ENCODE measurements at places on chromosomes 13 and 19.

GRCh38 chr19:41799444-41800000 is 3.1 kb downstream of the CEACAM3 start:
- DNase-seq: no peak

DNA sequence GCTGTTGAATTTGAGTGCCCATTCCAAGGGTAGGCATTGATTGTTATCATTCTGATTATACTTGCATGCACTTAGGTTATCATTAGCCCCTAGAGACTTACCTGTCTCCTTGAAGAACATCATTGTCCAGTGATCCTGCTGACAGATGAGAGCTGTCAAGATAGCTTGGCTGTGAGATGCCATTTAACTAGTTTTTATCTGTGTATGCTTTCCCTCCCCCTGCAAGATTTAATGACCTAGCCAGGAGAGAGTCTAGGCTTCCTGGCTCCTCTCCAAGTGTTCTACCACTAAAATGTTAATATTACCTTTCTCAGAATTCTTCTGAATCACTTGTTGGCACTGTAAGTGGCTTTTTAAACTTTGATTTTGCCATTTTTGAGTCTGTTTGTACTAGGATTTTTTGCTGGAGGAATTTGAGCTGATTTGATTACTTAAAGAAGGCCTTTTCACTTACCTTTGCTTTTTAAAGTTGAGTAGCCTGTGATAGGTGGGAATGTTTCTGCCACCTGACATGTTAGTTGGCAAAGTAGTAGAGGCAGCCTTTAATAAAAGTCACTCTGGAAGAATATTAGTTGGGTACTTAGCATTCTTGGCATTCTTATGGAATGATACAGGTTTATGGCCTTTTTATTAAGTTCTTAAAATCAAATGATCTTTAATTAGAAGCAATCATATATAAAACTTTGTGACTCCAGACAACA is 41.1 kb downstream of the ARHGAP35 start:
- no peak for DNase-seq

GRCh38 chr19:33403221-33403972 is 29.9 kb downstream of the CEBPG start:
- no peak for DNase-seq

DNA sequence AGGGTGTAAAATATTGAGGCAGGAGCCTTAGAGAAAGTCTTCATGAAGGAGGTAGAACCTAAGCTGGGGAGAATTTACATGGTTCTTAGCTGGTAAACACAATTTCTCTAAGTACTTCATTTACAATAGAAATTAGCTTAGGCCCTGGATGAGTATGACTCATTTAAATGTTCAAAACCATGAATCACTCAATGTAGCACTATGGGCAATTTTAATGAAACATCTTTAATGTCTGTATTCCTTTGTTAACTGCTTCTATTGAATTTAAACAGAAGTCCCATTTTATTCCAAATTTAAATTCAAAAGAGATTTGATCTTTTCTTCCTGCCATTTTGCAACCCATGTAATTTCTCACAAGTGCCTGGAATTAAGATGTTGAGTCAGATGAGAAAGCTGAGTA is 252.1 kb downstream of the RFC3 start:
- DNase-seq: no peak

DNA sequence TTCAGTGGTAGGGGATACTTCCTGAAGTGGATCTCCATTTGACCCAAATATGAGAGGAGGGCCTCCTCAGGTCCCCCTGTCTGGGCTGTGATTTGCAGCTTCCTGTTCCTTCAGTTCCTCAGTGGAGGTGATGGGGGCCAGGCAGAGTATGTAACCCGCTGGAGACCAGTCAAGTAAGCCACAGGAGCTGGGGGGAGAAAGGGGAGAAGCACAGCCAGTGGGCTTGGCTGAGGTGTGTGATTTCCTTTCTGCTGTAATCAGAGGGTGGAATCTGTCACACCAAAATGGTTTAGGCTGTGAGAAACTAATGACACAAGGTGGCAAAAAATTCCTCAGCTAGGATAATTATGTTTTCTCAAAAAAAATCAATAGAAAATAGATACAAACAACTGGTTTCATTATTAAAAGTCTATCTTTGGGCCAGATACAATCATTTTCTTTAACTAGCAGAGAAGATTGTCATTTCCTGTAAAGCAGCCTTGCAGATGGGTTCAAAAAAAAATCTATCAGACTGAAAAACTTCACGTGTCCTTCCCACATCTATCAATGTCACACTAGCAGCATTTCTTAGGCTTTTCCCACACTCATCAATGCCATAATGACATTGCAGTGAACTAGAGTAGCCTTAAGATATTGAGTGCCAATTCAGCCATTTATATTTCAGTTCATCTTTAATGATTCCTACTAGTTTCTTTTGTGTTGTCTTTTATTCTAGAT is 1660.3 kb downstream of the EFNB2 start:
- no peak for DNase-seq

DNA sequence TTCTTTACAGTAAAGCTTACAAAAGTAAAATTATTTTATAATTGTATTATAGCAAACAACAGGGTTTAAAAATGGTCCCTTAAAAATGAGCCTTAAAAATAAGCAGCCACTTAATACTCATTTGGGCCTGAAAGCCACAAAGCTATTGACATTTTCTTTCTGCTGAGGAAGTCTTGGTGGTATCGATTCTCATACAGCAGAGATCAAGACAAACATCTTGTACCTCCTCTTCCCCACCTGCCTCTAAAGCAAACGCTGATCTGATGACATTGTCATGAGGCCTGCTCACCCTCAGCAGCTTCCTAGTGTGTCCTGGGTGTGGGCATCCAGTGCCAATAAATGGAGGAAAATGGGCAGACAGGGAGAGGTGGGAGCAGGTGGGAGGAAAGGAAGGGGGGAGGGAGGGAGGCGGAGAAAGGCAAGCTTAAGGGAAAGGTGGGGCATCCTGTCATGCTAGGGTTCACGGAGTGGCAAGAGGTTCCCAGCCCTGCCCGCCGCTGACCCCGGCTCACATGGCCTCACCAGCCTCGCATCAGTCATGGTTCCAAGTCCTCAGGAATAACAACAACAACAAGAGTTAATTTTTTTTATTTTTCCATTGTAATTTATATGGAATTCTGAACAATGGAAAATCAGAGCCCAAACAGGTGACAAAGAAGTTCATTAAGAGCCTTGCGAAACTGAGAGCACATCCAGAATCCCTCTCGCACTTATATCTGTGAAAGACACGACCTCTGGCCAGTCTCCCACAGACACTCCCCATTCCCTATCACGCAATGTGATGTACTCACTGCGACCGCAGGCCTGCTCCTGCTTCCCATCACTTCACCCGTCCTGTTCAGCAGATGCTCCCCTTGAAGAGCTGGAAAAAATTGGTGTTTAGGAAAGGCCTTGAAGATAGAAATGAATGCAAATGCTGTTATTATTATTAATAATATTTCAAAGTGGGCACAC is 15.1 kb upstream of the ATP11A start:
- no peak for DNase-seq

DNA sequence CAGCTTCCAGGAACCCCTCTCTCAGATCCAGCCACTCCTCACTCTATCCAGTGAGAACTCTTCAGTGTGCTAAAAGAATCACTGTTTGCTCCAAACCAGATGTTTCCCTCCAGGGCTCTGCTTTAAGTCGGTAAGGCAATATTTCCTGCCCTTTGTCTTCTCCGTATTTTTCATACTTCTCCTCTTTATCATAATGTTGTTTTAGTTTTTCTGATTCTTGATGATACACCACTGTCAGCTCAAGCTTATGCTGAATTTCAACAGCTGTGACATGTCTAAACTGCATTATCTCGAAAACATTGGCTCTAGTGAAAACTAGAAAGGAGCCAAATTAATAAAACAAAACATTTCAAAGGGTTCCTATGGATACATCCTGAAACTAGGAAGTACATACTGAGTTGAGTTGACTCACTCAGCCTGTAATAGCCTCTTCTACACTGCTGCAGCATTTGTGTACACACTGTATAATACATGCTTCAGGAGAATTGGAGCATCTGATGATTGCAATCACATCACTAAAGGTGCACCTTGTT is 39.8 kb downstream of the GPR180 start:
- DNase-seq: no peak

DNA sequence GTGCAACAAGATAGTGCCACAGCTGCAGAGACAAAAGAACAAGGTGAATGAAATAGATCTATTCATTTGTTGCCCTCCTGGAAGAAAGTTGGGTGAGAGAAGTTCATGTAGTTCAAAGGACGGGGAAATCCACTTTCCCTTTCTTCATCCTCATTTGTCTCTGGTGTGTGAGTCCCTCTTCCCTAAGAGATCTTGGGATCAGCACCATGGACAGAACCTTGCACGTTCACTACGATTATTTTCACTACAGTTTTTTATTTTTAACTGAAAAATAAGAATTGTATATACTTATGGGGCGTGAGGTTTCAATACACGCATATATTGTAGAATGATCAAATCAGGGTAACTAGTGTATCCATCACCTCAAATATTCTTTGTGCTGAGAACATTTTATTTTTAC is 29.2 kb downstream of the NLRP5 start:
- DNase-seq: no peak

- DNase-seq: no peak
Measured at GRCh38 chr19:40358773-40359172, 10.3 kb downstream of the PLD3 start.

GRCh38 chr19:831407-832369 is 4.1 kb downstream of the AZU1 start:
- no peak for DNase-seq

GRCh38 chr13:32299893-32300292 is 15.3 kb downstream of the ZAR1L start:
- no peak for DNase-seq

DNA sequence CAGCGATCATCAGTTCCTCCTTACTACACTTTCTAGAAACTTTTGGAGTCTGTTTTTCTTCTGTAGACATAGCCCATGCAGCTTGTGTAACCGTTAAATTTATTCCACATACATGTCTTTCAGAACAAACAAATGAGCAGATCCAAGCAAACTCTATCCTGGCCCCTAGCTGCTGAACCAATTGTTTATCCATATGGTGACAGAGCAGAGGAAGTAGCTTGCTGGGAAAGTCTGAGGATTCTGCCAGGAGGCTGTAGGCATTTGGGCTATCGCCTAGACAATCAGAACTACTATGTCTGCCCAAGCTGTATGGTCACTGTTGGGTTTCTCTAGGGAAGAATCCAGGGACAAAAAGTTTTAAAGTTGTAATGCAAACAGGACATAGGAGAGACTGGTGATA is 343.7 kb downstream of the SPRY2 start:
- DNase-seq: no peak

- no peak for DNase-seq
Measured at GRCh38 chr13:21675095-21675991, 4.5 kb downstream of the FGF9 start.

- no peak for DNase-seq
Measured at GRCh38 chr19:54333586-54334298, 5.2 kb downstream of the LILRA4 start.

GRCh38 chr13:74006666-74007065 is 127.5 kb downstream of the KLF12 start:
- DNase-seq: no peak

DNA sequence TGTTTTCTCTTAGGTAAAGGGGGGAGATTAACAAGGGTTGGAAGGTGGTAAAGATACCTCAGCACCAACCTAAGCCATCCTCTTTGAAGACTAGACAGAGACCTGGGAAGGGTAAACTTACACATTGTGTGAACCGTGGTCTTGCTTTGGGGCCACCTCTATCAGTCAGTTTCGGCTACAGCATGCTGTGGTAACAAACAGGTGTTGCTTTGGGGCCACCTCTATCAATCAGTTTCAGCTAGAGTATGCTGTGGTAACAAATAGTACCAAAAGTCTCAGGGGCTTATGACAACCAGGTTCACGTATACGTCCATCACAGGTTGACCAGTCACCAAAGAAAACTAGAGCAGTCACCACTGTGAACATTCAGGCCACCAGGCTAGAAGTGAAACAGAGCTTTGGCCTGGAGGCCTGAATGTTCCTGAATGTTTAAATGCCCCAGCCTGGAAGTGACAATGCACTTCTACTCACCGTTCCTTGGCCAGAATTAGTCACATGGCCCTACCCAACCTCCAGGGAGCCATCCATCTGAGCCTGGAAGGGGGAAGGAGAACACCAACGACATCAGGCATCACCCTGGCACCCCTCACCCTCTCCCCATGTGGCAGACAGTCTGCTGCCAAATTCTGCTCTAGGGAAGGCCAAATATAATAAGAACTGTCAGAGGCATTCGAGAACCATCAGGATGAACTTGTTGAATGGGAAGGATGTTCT is 3.8 kb downstream of the FXYD7 start:
- DNase-seq: no peak

GRCh38 chr19:41223431-41224234 is 4.6 kb downstream of the AXL start:
- DNase-seq: no peak

DNA sequence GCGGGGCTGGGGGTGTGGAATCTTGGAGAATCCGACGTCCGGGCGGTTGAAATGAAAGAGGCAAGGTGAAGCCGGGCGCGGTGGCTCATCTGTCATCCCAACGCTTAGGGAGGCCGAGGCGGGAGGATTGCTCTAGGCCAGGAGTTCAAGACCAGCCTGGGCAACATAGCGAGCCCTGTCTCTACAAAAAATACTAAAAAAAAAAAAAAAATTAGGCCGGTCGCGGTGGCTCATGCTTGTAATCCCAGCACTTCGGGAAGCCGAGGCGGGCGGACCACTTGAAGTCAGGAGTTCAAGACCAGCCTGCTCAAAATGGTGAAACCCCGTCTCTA is 225 bp upstream of the GARIN5A start:
- DNase-seq: no peak

GRCh38 chr19:39410017-39410830 is 2.2 kb upstream of the PLEKHG2 start:
- DNase-seq: no peak

GRCh38 chr19:30882411-30883005 is 466.7 kb downstream of the TSHZ3 start:
- no peak for DNase-seq

DNA sequence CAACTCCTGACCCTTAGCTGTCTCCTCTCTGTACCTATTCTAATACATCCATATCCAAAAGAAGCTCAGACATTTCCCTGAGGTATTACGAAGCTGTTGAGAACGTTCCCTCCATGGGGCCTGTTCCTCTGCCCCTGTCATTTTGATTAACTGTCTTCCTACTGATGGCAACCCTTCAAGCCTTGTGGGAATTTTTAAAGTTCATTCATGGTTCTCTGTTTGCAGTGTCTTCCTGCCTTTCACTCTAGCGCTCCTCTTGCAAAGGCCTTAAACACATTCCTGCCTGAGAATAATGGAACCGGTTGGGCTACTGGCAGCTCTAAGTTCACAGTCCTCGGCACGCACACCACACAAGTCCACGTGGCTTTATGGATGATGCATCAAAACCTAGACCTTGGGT is 66.1 kb downstream of the LHFPL6 start:
- no peak for DNase-seq

GRCh38 chr19:28862238-28862637 is 350.7 kb downstream of the UQCRFS1 start:
- DNase-seq: no peak

DNA sequence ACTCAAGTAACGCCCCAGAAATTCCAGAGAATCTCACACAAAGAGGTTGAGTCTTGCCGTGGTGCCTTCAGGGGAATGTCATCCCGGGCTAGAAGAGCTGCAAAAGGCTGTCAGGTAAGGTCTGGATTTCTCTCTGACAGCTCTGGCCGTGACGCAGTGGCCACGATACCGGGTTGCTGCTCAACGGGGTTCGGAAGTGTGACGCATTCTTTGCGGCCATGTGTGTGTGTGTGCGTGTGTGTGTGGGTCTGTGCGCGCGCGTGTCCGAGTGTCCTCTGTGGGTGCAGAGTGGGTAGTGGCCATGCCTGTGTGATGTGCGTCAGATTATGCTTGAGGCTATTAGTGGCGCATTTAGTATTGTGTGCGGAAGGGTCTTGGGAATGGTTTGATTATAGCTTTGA is 306 bp downstream of the ZNF540 start:
- no peak for DNase-seq

- no peak for DNase-seq
Measured at GRCh38 chr13:111204438-111205177, 89.5 kb downstream of the ARHGEF7 start.

Data from activated naive CD8-positive, alpha-beta T cell treated with anti-CD3 and anti-CD28 coated beads, Interleukin-2, amount 50 U/mL, for 16 hours (primary cell).